ENCODE measurements at places on chromosomes 5 and 9. TPM values are rescaled to one million over a fixed set of nuclear protein-coding genes. Genes with fewer than 3 reads are reported as not detected.

The PCDHB16 gene
- total RNA-seq: 4.8 TPM

The AFAP1L1 gene
- 15.9 TPM for total RNA-seq

The TRIM14 gene
- 4.1 TPM for total RNA-seq

The FREM1 gene
- 3.4 TPM for total RNA-seq

The NDST1 gene
- total RNA-seq: 171 TPM

The RASEF gene
- total RNA-seq: 43.9 TPM

The ZFP37 gene
- 3.2 TPM for total RNA-seq

The KLF9 gene
- total RNA-seq: 125 TPM

The OTP gene
- total RNA-seq: not detected

The IFNA2 gene
- not detected for total RNA-seq

The ASS1 gene
- 235 TPM for total RNA-seq

The CDH6 gene
- total RNA-seq: 1.0 TPM

The EQTN gene
- total RNA-seq: 0.45 TPM

The GAS1 gene
- total RNA-seq: 88.6 TPM

The TNFSF8 gene
- 4.2 TPM for total RNA-seq

The CARD6 gene
- total RNA-seq: 18.2 TPM

The GFI1B gene
- total RNA-seq: not detected

The IL9 gene
- total RNA-seq: not detected

The PRUNE2 gene
- total RNA-seq: 7.8 TPM

The PAX5 gene
- 0.68 TPM for total RNA-seq

The FOXD1 gene
- 0.38 TPM for total RNA-seq

The FRMD3 gene
- 28.6 TPM for total RNA-seq

The PCDHA5 gene
- total RNA-seq: 0.54 TPM

The SLC4A9 gene
- total RNA-seq: not detected

The ANKRD20A1 gene
- total RNA-seq: 4.2 TPM

Data from thyroid gland (tissue), 4 donors.